ENCODE measurements at places on chromosomes 2 and 18.

- DNase-seq, result no peak
These were observed 82.0 kb downstream of the THADA start for GRCh38 chr2:43513796-43514195.

DNA sequence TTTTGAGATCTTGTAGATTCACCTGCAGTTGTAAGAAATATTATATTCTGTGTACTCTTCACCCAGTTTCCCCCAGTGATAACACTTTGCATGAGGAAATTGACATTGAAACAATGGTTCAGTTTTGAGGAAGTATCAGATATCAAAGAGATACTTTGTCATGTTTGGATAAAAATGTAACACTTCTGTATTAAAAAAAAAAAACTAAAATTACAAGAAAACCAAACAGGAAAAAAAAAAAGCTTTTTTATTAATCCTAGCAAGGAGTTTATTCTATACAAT lies 204.0 kb downstream of the ARL4C start:
- DNase-seq, result no peak

GRCh38 chr18:76459687-76460350 lies 35.2 kb downstream of the ZNF516 start:
- peak; percentile 99 for DNase-seq

- no peak for DNase-seq
These were observed 186.3 kb downstream of the KCNE4 start for GRCh38 chr2:223238301-223238700.

DNA sequence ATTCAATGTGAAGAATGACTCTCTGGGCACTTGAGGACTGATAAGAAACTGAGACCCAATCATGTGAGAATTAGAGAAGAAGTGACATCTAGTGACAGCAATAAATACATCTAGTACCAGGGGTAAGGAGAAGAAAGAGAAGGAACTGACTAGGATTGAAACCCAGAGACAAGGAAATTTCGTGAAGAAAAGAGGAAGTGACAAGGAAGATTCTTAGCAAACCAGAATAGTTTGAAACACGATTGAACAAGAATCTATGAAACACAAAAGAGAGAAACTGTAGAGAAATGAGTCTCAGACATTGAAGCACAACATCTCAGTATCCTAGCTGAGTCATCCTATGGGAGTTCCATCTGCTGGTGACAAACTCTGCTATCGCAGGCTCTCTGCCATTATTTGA lies 571.9 kb upstream of the PKDCC start:
- no peak for DNase-seq

DNA sequence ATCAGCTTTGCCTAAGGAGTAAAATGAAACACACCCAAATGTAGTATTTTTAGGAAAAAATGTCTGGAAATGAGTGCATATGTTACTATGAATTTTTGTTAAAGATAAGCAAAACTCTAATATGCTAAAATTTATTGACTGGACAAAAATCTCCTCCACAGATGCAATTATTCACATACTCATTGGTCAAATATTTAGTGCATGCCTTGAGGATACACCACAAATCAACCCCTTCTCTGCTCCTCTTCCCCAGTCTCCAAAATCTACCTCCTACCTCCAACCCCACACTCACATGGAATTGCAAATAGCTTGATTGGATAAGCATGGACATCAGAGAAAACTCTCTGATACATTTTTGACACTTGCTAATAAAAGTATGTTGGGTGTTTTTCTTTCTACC lies 95.6 kb upstream of the CDC42EP3 start:
- peak; percentile 66 for DNase-seq

GRCh38 chr2:88281302-88282217 lies 111.4 kb downstream of the THNSL2 start:
- DNase-seq, result no peak

DNA sequence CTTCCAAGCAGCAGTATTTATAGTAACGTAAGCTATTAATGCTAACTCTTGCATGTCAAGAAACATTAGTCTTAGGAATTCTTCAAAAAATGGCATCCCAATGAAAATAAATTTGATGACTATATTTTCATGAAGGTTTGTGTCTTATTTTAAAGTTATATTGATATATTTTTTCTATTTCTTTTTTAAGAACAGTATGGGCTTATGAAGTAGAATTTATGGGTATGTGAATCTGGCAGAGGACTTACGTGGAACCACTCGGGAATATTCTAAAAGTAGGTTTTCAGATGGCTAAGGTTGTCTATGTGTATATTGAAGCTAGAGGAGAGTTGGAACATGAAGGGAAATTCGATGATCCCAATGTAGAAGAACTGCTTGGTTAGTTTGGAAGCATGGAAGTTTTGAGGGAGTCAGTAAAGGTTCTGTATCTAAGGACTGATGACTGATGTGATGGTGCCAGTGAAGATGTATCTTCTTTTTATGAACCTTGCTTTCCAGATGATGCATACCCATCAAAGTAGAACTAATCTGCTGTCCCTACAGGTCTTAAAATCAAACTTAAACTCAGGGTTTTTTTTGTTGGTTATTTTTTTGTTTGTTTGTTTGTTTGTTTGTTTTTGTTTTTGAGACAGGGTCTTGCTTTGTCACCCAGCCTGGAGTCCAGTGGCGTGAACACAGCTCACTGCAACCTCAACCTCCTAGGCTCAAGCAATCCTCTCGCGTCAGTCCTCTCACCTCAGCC lies 39.5 kb downstream of the DDX1 start:
- DNase-seq, result no peak

- DNase-seq, result no peak
These were observed 36.2 kb downstream of the POU3F3 start for GRCh38 chr2:104889960-104890684.

DNA sequence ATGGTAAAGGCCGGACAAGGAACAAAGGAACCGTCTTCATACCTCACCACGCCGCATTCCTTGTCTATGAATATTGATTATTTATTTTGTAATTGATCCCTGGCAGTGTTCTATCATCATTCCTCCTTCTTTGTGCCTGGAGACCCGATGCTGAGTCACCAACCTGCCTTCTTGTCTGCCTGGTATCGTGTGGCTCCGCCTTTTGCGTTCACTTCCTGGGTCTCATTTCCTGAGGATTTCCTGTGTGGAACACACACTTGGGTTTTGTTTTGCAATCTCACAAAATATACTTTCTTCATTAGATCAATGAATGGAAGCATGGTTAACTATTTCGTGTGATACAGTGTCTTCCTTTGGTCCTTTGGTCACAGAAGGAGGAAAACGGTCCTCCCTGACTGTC lies 95.5 kb upstream of the SNTG2 start:
- DNase-seq, result no peak

DNA sequence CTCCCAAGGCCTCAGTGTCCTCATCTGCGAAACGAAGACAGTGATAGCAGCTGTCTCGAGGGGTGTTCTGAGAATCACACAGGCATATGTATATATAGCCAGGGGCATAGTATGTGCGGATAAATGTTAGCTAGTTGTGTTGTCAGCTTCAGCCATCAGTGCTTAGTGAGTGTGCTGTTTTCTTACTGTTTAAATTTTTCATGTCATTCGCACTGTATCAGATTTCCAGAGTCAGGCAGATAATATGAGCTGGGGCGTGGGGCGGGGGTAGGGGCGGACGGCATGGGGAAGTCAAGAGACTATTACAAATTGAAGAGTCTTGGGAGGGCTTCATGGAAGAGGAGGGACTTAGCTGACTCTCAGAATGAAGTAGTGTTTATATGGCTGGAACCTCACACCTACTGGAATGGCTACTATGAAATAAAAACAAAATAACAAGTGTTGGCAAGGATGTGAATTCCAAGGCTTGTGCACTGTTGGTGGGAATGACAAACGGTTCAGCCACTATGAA lies 7.0 kb downstream of the TRAPPC12 start:
- DNase-seq, result no peak

DNA sequence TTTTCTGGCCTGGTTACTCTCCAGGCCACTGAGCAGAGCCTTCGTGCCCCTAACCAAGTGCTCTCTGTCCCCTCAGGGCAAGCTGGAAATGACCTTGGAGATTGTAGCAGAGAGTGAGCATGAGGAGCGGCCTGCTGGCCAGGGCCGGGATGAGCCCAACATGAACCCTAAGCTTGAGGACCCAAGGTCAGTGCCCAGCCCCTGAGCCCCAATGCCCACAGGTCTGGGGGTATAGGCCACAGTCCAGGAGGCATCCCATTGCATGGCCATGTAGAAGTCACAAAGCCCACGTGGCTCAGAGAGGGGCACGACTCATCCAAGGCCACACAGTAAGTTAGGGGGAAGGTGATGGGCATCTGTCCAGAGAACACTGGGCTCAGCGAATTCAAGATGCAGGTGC lies 227.6 kb downstream of the DYSF start:
- DNase-seq, result no peak

DNA sequence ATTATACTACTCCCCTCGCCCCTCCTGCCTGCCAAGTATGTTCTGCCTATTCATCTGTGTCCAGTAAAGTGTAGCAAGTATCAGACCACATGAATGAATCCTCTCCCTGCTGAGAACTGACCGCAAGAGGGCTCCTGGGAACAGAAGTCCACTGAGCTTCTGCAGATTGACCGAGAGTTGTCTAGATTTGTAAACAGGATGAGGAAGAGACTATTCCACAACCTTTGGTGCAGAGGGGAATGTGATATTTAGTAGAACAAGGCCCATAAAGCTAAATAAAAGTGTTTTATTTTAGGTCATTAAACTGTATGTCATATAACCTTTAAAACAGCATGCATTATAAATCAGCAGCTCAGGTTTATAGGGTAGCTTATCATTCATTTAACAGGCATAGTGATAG lies 377.0 kb downstream of the DCC start:
- no peak for DNase-seq

DNA sequence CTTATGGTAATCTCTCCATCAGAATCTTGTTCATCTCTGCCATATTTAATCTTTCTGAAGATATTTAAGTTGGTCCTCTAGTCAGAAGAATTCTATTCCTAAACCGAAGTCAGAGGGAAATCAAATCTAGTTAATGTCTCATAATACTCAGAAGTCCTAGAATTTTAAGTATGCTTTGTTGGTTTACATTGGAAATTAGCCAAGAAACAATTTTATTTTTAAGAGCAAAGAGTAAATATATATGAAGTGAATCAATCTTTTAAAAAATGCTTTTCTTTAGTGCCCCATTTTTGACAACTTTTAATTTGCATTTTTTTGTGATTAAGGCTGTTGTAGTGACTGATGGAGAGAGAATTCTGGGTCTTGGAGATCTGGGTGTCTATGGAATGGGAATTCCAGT lies 38.1 kb downstream of the ME2 start:
- no peak for DNase-seq

DNA sequence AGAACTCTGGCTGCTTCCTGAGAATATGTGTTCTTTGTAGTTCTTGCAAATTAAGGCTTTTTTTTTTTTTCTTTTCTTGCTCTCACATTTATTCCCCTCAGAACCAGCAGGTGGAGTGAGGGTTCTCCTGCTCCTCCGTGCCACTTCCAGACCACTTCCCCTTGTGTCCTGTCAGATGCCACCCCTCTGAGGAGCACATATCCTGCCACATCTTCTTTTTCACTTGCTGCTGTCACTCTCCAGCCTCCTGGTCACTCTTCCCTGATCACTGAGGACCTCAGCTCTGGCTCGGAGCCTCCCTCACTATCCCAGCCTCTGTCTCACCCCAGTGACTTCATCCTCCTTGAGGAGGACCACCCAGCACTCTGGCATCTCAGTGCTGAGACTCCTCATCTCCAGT lies 100.5 kb downstream of the TACR1 start:
- DNase-seq, result no peak

- no peak for DNase-seq
These were observed 23.1 kb downstream of the PRPF40A start for GRCh38 chr2:152694161-152694661.

DNA sequence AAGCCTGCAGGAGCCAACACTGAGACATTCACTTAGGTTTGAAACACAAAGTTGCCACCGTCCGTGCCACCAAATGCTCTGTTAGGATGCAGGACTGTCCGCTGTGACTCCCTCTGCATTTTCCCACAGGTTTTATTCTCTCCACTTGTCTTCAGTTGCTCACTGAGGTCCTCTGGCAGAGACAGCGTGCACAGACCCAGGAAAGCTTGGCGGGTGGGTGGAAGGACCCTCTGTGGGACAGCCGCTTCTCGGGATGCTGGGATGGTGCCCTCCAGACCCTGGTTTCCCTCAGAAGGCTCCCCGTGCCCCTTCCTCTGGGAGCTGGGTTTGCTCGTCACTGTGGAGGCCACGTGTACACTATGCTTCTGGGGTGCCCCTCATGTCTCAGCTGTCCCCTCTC lies 733.6 kb downstream of the GALR1 start:
- no peak for DNase-seq

DNA sequence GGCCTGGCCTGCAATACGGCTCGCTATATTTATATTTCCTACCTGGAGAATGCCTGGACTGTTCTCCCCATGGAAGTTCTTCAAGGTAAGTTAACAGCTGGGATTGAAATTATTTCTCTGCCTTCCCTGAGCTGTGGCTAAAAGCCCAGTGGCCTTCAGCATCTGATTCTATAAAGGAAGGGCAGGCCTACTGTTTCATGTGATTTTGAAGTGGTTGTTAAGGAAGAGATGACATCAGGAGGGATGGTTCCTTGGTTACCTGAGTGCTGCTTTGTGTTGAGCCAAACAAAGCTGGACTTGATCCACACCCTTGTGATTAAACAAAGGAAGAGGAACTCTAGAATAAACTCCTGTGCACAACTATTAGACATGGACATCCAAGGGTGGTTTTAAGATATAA lies 61.6 kb downstream of the MFSD6 start:
- DNase-seq, result no peak

GRCh38 chr2:217912098-217913024 lies 90.4 kb downstream of the TNS1 start:
- no peak for DNase-seq

DNA sequence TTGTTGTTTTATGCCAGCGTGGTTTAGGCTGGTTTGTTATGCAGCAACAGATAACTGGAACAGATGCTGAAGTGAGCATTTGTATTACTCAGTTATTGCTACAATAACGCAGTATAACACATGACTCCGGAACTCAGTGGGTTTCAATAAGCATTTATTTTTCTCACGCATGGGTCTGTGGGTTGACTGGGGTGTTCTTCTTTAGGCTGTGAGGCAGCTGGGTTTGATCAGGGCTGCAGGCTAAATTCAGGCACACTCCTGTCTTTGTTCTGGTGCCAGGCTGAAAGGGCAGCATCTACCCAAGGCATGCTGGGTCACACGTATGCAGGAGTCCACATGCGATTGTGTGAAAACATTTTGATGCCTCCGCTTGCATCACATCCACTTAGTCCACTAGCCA lies 3.8 kb upstream of the SLC1A4 start:
- DNase-seq, result no peak

DNA sequence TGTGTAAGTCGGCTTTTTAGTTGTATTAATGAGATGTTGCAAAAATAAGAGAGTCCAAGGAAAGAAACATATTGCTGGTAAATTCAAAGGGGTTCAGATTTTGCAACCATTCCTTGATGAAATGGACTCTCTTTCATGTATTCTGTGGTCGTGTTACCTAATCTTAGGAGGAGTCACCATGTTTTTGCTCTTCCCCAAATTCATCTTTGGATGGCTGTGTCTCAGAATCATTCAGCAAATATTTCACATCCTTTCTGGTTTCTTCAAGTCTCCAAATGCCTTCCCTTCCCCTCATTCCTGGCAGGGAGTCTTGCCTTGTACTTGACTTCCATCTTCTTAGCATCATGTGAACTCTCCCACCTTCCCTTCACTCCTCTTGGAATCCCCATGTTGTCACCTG lies 66.1 kb downstream of the PTPRM start:
- no peak for DNase-seq

- no peak for DNase-seq
These were observed 232.0 kb upstream of the NRXN1 start for GRCh38 chr2:51263951-51264350.

GRCh38 chr2:120896901-120897300 lies 161.2 kb downstream of the GLI2 start:
- DNase-seq, result no peak

- DNase-seq, result no peak
These were observed 109.6 kb upstream of the CYRIA start for GRCh38 chr2:16774980-16775898.

Measured in fibroblast of skin of left biceps (primary cell).